ENCODE measurements at places on chromosomes 4 and X.

GRCh38 chrX:41108007-41108406 is 22.8 kb downstream of the USP9X start:
- DNase-seq = no peak

GRCh38 chrX:101774340-101774739 is 114.7 kb upstream of the ARMCX2 start:
- no peak for DNase-seq

DNA sequence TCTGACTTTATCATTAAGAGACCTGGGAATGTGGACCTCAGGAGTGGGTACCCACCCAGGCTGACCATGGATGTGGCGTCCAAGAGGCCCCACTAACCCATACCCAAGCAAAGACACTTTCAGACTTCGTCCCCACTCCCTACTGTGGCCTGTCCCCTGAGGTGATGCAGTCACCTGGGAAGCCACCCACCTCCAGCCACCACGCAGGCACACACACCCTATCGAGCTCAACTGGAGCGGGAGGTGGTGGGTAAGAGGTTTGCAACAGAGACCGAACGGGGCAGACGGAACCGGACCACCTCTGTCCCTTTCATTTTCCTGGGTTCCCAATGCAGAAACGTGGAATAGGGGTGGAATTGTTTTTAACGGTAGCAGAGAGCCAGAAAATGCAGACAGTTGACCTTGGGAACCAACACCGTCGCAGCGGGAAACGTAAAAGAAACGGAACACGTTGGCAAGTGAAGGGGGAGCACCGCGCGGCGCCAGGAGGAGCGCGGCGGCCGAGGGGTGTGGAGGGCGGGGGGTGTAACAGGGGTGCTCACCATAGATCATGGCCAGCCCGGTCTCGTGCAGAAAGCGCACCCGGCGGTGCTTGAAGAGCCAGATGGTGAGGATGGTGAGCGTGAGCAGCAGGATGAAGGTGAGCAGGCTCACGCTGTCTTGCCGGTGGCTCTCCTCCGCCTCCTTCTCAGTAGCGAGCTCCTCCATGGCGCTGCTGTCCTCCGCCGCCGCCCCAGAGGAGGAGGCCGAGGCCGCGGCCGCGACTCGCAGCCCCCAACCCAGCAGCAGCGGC is 559 bp downstream of the SLC9A7 start:
- peak; percentile 2 for DNase-seq

- DNase-seq = no peak
Observed at GRCh38 chrX:139691843-139692505, 16.0 kb downstream of the MCF2 start.
